ENCODE measurements at places on chromosomes 7 and 10.

GRCh38 chr10:47101807-47102206 lies 190.6 kb downstream of the PTPN20 start:
- DNase-seq, result peak; percentile 90

DNA sequence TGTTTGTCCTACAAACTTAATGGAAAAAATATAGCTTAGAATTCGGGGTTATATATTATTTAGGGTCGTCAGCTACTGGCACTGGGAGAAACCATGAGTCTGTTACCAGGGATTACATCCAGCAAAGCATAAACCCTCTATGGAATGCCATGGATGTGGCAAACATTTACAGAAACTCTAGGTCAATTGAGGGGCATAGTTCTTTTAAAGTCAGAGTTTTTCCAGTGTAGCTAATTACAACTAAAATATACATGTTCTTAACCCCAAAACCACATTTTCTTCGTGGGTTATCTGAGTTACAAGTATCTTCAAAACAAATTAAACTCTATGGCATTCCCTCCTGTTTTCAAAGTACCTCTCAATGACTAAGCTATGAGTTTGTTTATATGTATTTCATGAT lies 99.3 kb upstream of the THSD7A start:
- DNase-seq, result no peak

GRCh38 chr10:115125505-115125904 lies 32.3 kb downstream of the ATRNL1 start:
- DNase-seq, result no peak

GRCh38 chr7:149140831-149141230 lies 6.4 kb upstream of the ZNF398 start:
- DNase-seq, result no peak

GRCh38 chr10:71694039-71694501 lies 25.5 kb downstream of the C10orf105 start:
- no peak for DNase-seq

GRCh38 chr10:66654861-66655260 lies 271.0 kb upstream of the LRRTM3 start:
- DNase-seq, result no peak

DNA sequence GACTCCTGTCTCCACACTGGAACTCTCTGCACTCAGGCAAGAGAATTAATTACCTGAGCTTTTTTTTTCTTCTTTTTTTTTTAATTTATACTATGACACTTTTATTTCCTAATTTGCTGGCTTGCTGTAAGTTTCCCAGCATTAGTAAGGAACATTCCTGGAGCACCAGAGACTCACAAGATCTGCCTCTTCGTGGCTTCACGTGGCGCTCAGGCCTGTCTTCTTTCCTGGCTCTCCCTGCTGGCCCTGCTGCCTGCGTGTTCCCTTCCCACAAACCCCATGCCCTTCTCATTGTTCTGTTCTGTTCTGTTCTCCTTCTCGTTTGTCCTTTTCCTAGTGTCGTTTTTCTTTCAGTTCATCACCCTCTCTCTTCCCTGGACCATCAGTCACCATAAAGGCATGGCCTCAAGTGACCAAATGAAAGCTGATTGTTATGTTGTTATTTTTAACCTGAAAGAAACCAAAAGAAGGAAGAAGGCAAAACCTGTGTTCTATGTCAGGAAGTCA lies 591.6 kb upstream of the PFKP start:
- DNase-seq, result no peak

GRCh38 chr7:42843205-42843800 lies 68.6 kb downstream of the C7orf25 start:
- DNase-seq, result no peak

DNA sequence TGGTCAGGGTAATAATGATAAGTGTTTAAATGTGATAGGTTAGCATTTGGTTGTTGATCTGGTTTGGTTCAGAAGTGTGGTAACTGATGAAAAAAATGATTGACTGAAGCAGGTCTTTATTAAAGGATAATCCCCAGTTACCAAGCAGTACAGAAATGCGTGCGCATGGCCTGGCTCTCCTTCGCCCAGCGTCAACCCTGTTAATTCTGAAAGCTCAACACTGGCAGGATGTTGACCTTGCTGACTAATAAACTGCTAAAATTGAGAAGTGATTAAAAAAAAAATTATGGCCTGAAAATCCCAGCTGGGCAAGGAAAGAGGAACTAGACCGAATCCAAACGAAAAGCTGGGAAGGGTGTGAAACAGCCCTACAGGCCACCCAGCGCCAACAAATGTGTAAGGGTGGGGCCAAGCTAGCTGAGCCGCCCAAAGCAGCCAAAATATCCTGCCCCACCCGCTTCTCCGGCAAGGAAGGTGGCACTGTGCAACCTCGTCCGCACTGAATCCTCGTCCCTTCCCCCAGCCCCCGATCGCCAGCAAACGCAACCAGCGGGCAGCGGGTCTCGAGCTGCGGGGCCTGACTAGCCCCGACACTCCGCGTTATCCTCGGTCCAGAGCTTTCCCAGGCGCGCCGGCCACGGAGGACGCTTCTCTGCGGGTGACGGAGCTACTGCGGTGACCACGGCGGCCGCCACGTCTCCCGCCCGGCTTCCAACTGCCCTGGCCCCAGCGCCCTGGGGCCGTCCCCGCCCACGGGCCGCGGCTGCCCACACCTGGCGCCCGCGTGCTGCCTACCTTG lies 561 bp downstream of the SHTN1 start:
- no peak for DNase-seq

DNA sequence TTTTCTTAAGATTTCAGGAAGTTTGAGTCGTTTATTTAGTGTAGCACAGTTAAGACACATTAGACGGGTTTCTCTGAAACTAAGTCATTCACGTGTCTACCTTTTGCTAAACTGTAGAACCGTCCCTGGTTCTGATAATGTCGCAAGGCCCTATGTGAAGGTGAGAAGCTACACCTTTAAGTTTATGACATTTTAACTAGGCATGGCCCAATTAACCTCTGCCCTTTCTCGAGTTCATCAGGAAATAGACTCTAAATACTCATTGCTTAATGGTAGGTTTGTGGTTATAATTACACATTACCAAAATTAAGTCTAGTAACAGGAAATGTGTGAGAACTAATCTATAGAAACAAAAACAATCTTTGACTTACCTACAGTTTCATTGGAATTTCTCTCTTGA lies 126.6 kb upstream of the FZD8 start:
- DNase-seq, result no peak

- DNase-seq, result no peak
Observed at GRCh38 chr10:27383595-27384542, 120.2 kb upstream of the RAB18 start.

Data from vagina (tissue), 2 donors.